Ureter (tissue), 1 donor: ENCODE measurements at places on chromosomes 12 and 14. TPM values are rescaled to one million over a fixed set of nuclear protein-coding genes. Genes with fewer than 3 reads are reported as not detected.

The KRT79 gene
- not detected for total RNA-seq

The NAA25 gene
- total RNA-seq, result 60.0 TPM

The TIMELESS gene
- total RNA-seq, result 11.0 TPM

The ERP27 gene
- total RNA-seq, result 122 TPM

The LETMD1 gene
- 97.8 TPM for total RNA-seq

The SYCP3 gene
- not detected for total RNA-seq

The TAS2R50 gene
- 7.2 TPM for total RNA-seq

The MYRFL gene
- not detected for total RNA-seq
